ENCODE measurements at places on chromosomes 6 and 20.

GRCh38 chr6:160930547-160931377 is 60.8 kb upstream of the MAP3K4 start:
- DNase-seq, result peak; percentile 69

- DNase-seq, result no peak
Observed at GRCh38 chr6:53461696-53462095, 83.2 kb downstream of the GCLC start.

GRCh38 chr6:5684320-5685053 is 322.2 kb downstream of the NRN1 start:
- peak; percentile 20 for DNase-seq

- peak; percentile 16 for DNase-seq
Observed at GRCh38 chr6:43013097-43013842, 476 bp downstream of the MEA1 start.

GRCh38 chr6:112216662-112217551 is 37.5 kb downstream of the LAMA4 start:
- peak; percentile 88 for DNase-seq

DNA sequence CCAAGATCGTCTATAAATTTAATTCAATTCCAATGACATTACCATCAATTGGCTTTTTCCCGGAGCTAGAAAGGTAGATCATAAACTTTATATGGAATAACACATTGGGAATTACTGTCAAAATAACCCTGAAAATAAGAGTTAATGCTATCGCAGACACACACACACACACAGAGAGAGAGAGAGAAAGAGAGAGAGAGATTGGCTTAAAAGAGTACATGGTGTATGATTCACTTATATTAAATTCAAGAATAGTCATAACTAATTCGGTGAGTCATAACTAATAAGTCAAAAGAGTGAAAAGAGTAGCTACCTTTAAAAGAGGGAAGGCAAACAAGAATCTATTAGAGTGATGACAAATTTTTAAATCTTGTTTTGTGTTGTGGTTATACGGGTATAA is 425.5 kb downstream of the TBC1D32 start:
- no peak for DNase-seq

- DNase-seq, result peak; percentile 8
Observed at GRCh38 chr20:34980543-34981233, 25.0 kb downstream of the MYH7B start.

DNA sequence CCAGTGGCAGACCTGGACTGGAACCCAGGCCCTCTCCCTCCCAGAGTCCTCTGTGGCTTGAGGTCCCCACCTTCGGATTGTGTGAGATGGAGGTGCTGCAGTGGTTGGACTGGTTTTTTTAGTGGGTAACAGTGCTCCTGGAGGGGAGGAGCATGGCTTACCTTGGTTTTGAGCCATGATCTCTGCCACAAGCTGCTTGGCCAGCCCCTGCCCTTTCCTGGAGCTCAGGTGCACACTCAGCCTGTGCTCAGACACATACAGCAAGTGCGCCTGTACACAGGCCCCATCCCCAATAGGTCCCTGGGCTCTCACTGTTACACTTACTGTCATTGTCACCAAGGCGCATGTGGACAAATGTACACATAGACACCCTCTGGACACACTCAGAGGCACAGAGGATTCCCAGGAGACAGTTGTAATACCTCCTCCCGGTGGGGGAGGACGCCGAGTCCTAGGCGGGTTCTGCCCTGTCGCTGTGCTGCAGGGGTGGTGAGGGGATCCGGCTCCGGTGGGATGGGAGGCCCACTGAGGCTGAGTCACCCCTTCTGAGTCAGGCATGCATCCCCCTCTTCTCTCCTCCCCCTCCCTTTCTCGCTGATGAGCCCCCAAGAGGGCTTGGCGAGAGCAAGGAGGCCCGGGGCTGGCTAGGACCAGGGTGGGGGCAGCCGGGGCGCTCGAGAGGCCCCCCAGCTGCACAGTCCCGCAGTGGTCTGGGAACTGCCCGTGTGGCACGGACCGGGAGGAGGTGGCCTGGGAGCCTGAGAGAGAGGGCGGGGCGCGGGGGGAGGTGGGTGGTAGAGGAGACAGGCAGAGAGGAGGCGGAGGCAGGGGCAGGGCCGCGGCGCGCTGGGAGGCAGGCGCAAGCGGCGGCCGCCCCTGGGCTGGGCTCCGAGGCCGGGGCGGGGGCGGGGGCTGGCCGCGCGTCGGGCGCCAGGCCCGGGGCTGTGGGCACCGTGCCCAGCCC is 522 bp upstream of the EPB41L1 start:
- DNase-seq, result peak; percentile 76

- no peak for DNase-seq
Observed at GRCh38 chr20:58306421-58307261, 2.9 kb upstream of the RAB22A start.

DNA sequence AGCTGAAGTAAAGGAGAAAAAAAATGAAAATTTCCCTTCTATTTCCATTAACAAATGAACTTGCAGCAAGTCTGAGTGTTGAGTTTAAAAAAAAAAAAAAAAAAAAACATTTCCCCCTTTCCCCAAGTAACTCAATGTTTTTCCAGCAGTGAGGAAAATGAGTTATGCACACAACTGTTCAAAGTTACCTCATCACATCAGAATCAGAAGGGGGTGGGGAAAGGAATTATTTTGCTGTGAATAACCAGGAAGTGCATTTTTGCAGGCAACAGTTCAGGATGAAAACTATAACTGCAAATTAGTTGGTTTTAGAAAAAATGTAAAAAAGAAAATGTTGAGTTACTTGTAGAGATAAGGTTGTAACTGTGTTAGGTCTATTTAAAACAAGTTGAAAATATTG is 568.9 kb upstream of the CITED2 start:
- peak; percentile 97 for DNase-seq

DNA sequence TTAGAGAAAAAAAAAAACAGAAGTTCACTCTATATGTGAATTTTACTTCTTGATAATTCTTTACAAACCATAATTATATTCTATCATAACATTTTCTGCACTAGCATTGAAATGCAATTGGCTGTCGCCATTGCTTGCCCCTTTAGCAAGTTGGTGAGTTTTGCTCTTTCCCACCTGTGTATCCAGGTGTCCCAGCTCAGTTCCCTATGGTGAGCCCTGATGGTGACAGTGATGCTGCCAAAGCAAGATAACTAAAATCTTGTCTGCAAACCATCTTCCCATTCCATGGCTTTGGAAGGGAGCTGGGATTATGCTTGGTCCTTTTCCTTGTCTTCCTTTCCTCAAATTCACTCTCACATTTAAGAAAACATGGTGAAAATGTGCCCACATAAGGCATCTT is 429.6 kb downstream of the NKAIN2 start:
- no peak for DNase-seq

- no peak for DNase-seq
Observed at GRCh38 chr6:15331143-15331542, 85.3 kb downstream of the JARID2 start.

- no peak for DNase-seq
Observed at GRCh38 chr6:153858529-153858928, 180.5 kb upstream of the OPRM1 start.

DNA sequence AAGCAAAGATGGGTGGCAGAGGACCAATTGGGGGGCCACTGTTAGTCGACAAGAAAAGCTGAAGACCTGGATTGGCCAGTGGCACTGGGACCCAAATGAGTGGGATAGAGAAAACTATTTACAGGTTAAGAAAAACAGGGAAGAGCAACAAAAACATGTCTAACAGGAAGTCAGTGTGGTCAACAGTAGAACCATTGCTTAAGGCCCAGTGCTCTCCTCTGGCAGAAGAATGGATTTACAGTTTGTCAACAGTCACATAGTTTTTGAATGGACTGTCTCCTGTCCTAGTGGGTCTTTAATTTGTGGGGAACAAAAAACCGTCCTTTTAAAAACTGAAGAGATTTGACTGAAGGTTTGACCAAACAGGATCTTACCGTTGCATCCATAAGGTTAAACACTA is 12.1 kb upstream of the WTAP start:
- no peak for DNase-seq

DNA sequence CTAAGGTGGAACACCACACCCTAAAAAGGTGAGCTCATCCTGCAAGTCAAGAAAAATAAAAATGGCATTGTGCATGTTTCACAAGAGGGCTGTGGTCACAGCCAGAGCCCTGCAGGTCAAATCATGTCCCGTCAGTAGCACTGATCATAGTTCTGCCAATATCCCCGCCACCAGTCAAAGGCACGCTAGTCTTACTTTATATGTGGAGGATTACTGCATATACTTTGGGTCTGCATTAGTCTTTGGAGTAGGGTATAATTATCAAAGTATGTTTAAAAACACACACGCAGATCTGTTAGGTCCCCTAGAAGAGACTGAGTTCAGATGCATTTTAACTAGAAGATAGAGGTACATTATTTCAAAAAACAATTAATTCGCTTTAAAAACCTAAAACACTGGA is 1.8 kb downstream of the PERP start:
- DNase-seq, result no peak

DNA sequence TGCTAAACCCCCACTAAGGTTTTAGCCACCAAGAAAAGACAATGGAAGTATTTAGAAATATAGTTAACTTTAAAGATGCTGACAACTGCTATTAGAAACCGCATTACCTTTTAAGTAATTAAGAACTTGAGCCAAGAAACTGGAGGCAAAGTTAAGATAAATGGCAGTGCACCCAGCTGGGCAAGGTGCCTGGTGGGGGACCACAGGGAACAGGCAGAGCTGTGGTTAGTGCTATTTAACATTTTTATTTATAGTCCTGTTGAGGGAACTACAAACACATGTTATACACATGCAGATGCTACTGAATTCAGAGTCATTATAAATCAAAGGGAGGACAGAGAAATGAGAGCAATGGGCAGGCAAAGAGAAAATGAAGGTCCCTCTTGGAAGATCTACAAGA is 447.9 kb downstream of the TFAP2B start:
- DNase-seq, result peak; percentile 3

GRCh38 chr20:24935766-24936525 is 13.1 kb upstream of the CST7 start:
- no peak for DNase-seq

- DNase-seq, result no peak
Observed at GRCh38 chr20:64133951-64134407, 26.6 kb upstream of the NPBWR2 start.
